ENCODE measurements at places on chromosomes 4 and X.

- DNase-seq, result no peak
These were observed 22.3 kb upstream of the SH3D19 start for GRCh38 chr4:151347490-151348235.

- no peak for DNase-seq
These were observed 46.2 kb downstream of the PCDH19 start for GRCh38 chrX:100363896-100364295.

DNA sequence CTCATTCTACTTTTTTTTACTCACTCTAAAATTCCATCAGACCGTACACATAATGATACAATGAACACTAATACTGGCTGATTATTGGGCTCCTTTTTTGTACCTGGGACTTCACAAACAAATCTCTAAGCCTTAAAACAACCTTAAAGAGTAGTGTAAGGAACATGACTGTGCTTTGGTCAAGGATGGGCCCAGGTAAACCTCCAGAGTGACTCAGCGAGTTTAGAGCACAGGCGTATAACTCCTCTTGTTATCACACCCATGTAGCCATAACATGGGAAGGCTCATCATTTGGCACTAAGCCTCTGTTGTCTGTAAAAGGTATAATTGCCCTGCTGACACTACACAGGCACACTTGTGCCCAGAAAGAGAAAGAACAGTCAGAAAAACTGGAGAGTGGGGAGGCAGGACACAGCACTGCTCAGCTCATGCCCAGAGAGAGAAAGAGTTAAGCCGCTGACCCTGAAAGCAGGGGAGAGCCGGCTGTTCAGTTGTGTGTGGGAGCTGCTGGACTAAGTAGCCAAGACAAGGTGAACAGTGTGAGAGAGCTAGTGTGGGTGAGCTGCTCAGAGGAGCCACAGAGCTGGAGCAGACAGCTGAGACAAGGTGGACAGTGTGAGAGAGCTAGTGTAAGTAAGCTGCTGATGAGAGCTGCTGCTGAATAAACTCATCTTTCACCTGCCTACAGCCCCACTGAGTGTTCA lies 319.6 kb upstream of the BMP3 start:
- DNase-seq, result no peak

GRCh38 chr4:137299281-137299680 lies 233.0 kb downstream of the PCDH18 start:
- no peak for DNase-seq

- DNase-seq, result no peak
These were observed 514.7 kb downstream of the CENPC start for GRCh38 chr4:67030636-67031035.

- DNase-seq, result no peak
These were observed 29.2 kb downstream of the SEC24B start for GRCh38 chr4:109462802-109463201.

DNA sequence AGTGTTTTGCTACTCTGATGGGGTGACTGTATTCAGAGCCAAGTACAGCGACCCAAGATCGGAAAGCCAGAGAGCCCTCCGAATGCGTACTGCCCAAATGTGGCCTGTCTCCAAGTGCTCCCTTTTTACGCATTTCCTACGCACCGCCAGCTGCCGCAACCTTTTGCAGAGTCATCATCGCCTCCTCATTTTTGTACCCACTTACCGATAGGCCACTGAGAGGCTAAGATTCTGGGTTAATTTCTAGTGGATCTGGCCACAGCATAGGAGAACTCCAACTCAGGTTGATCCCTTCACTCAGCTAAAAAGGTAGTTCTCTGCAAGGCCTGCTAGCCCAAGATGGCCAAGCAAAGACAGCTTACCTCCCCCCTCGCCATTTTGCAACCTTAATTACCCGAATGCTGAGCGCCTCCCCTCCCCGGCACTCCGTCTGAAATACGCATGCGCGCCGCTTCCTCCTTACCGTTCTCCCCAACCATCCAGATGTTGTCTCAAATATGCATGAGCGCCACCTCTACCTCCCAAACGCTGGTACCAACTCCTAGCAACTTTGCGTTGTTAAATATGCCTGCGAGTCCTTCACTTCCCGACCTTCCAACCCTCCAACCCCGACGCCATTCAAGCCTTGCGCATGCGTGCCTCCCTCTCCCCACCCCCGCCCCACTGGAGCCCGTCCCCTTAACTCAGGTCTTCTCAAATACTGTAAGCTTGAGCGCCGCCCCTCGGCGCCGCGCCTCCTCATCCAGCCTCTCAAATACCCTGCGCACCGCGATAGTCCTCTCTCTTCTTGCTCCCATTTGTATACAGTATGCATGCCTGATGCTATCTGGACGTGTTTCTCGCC lies 11.8 kb upstream of the ZCCHC13 start:
- peak; percentile 48 for DNase-seq

DNA sequence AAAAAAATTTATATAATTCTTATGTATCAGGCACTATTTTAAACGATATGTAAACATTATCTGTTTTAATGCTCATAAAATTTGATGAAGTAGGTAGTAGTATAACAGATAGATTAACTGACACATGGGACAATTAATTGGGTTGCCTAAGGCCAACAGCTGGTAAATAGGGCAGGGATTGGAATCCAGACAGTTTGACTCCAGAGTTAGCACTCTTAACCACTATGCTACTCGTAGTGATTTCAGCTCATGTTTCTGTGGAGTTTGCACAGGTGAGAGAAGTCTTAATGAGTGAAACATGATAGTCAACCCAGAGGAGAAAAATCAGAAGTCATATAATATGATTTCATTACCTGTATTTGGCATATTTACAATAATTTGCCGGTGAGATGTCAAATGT lies 126.0 kb upstream of the WDFY3 start:
- DNase-seq, result no peak

DNA sequence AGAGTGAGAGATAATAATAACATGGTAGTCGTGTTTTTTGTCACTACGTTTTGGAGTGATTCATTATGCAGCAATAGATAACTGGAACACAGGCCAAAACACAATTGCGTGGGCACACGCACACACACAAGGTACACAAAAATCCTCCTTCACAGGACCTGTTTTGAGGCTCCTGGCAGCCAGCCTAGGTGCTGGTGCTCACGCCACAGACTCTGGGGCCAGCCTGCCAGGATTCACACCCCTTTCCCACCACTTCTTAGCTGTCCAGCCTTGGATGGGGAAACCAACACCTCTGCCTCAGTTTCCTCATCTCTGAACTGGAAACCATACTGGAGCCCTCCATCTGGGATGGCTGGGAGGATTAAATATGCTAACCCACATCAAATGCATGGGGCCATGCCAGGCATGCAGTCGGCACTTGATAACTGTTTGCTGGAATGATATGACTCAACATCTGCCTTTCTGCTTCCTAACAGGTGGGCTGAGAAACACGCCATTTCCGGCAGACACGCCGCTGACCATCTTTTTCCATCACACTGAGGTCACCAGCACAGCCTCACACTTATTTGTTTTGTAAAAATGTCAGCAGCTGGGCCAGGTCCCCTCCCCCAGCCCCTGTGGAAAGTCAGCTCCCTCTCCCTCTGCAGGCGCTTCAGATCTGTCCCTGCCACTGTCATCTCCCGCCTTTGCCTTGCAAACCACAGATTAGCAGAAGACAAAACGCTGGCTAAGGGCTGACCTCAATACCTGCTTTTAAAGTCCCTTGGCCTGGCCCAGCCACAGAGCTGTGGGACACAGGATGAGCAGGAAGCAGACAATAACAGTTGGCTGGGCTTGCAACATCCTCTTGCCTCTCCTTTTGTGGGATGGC lies 237.5 kb downstream of the BCOR start:
- DNase-seq, result no peak

DNA sequence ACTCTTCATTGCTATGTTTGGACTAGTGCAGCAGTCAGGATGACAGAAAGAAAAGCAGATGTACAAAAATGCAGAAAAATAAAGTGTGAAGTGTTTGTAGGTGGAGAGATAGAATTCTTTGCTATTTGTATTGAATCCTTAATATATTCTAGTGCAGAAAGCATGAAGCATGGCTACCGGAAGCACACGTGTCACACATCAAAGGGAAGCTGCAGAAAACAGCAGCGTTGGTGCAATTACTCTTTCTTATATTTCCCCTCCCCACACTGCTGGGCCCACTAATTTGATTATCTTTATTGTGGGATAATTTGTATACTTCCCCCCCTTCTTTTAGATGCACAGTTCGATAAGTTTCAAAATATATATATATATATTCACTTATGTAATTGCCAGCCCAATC lies 35.9 kb upstream of the TAPT1 start:
- DNase-seq, result no peak

GRCh38 chr4:4866866-4867374 lies 7.5 kb downstream of the MSX1 start:
- DNase-seq, result peak; percentile 32

DNA sequence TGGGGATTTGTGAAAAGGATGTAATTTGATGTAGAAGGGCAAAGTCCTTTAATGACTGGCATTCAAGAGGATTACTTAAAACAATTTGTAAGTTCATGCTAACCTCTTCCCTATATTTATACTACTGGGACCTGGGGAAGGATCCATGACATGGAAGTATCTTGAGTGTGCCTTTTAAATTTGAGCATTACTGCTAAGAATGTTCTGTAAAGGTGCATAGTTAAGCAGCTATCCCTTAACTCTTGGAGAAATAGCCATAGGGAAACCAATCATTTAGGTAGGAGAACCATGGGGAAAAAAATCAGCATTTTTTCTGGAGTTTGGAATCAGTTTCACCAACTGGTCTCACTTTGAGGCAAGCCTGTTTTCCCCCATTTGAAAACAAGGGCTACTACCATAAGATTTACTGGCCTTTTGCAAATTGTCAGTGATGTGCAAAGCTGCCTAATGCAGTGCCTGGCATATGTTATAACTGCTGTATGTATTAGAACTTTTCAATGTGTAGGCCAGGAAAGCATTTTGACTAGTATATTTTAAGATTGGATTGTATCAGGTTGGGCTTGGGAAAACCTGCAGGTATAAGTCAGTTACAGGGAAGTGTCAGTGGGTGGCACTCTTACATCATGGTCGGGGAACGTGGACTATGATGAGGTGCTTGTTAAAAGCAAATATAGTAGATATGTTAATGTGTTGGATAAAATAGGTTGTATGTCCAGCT lies 72.1 kb downstream of the PRSS12 start:
- DNase-seq, result no peak

DNA sequence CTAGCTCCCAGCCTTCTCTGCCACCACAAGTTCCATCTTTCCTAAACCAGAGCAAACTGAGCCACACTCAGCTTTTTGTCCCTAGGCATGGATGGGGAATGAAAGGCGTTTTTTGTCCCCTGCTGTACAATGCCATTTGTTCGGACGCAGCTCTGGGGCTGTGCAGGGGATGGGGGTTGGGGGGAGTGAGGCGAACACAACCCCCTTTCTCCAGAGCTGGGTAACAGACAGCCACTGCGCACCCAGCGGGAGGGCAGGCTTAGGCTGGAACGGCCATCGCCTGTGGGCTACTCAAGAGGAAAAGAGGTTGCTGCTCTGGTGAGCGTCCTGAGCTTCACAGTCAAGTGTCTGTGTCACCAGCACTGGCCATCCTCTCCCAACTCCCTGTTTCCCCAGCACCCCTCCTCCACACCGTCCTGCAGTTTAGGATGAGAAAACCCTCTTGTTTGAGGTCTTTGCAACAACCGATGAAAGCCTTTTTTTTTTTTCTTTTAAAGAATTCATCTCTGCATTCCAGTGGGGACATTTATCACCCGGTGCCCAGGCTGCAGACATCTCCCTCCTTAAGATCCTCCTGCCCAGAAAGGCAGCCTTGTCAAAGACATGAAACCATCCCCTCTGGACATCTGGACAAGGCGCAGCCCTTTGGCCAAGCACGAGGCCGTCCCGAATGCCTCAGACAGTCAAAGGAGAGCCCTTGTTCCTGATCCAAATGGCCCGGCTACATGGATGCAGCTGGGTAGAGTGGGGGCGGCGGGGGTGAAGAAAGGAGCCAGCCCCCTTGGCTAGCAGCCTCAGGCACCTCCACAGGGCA lies 419.6 kb downstream of the BCOR start:
- DNase-seq, result peak; percentile 37

DNA sequence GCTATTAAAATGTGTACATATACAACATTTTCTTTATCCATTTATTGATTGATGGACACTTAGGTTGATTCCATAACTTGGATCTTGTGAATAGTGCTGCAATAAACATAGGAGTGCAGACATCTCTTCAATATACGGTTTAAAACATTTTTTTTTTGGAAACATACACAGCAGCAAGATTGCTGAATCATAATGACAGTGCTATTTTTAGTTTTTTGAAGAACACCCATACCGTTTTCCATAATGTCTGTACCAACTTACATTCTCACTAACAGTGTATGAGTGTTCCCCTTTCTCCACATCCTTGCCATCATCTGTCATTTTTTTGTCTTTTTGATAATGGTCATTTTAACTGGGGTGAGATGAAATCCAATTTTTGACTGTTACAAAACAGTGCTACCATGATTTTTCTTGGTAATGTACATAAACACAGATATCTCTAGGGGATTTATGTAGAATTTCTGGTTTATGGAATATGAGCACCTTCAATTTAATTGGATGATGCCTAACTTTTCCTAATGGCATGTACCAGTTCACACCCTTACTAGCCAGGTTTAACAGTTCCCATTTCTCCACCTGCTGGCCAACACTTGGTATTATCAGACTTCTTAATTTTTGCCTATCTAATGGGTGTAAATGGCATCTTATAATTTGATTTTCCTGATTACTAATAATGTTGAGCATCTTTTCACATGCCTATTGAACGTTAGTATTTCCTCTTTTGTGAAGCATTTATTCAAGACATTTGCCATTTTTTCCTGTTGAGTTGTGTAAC lies 21.0 kb upstream of the TMSB15B start:
- DNase-seq, result no peak

- no peak for DNase-seq
These were observed 2.4 kb downstream of the CHST7 start for GRCh38 chrX:46575991-46576392.

GRCh38 chrX:140765043-140765784 lies 55.7 kb downstream of the LINC00632 start:
- DNase-seq, result no peak

DNA sequence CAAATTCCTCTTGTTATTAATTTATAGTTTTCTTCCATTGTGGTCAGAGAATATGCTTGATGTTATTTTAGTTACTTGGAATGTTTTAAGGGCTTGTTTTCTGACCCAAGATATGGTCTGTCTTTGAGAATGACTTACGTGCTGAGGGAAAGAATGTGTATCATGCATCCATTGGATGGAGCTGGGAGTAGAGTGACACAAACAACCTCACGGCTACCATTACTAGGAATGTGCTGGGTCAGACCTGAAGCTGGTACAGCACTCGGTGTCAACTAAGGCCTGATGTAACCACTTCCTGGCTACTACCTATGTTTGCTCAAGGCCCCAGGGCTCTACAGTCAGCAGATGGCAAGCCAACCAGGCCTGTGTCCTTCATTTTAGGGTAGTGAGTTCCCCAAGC lies 257.8 kb downstream of the FAT4 start:
- DNase-seq, result no peak

DNA sequence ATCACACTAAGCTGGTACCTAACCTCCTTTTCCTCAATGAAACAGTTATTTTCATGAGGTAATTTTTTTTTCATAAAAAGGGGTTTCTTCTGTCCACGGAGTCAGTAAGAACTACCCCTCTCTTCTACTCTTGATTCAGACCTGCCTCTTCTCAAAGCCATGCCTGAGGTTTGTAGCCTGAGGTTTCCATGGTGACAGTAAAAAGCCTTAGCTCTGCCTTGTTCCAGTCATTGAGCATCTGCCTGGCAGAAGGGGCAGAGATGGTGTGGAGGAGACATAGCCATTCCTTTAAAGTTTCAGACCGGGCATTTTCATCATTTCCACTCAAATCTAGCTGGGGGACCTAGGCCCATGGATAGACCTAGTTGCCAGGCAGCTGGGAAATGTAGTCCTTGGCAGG lies 135.5 kb downstream of the REPS2 start:
- DNase-seq, result no peak

Data from frontal cortex (tissue), 4 donors.